Kidney (tissue), 22 donors: ENCODE measurements at places on chromosomes 5 and 9. TPM values are rescaled to one million over a fixed set of nuclear protein-coding genes. Genes with fewer than 3 reads are reported as not detected.

DNA sequence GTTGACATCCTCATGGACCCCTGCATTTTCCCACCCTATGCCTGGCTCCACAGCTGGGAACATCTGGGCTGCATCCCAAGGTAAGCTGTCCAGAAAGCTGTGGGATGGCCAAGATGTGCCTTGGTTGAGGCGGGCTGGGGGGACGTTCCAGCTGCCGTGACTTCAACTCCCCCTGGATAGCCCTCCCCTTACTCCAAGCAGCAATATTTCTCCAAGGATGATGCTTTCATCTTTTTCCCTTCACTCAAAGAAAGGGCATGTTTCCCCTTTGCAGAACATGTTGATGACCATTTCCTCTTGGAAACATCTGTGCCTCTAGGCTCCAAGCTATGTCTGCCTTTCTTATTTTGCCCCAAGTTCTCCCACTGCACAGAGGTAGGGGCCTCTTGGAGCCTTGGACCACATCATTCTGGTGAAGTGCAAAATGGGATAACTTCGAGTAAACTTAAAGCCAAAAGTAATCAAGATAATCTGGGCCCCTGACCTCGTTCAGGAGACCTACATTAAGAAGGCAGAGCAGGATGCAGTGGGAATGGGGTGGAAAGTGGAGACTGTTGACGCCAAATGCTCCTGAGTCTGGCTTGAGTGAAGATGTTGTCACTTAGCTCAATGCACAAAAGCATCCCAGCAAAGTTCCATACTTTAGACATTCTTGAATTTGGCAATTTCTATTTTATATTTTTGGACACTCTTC, 175.2 kb downstream of the GAS1 start:
- no peak for DNase-seq

DNA sequence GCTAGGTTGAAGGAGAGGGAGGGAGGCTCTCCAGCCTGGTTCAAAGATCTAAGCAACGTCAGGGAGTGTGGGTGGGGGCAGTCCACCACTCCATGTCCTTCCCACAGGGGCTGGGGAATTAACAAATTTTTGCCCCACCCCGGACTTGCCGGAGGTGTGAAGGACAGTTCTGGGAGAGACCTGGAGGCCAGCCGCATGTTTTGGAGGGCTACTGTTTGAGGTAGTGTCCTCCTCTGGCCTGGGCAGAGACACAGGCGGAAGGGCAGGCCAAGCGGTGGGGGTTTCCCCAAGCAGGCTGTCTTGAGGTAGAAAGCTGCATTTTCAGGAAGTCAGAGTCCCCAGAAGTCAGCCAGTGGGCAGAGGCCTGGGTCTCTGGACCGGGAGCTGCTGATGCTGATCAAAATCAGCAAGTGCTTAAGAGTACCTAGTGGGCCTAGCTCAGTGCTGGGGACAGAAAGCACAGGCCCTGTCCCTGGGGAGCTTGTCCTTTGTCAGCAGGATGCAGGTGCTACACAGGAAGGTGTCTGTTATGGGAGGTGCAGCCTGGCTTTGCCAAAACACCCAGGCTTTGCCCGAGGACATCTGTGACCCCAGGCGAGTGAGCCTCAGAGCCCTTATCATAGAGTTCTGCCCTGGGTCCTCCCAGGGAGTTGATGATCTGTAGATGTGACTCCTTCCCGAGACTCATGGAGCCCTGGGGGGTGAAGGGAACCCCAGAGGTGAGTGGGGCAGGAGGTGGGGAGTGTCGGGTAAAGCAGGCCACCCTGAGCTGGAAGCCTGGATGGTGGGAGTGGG, 18.5 kb downstream of the JADE2 start:
- DNase-seq = no peak

DNA sequence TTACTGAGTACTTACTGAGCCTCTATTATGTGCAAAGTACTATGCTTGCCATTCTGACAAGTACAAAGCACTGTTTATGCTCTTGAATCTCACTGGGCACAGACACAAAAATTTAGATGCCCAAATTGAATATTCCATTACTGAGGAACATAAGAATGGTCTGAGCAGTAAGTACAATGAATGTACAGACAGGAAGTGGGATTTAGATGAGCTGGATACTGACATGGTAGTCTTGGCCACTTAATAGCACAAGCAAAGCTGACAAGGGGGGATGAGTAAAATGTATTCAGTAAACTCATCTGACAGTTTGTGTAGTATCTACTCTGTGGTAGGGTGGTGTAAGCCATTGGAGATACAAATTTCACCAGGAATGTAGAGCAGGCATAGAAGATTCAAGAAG, 132.4 kb downstream of the EFNA5 start:
- no peak for DNase-seq

Gene TPPP
- polyA plus RNA-seq = 5.8 TPM

DNA sequence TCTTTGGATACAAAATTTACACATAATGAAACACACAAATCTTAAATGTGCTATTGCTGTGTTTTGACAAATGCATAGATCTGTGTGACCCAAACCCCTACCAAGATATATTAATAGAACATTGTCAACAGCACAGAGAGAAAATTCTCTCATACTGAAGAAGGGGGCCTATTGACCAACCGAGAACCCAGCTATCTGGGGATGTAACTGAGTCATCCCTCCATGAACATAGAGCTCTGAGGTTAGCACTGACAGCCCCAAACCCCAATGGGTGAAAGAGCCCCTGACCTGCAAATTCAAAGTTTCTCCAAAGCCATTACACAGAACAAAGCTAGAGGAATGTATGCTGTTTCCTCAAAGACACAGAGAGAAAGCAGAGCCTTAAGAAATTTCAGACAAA, 180.8 kb downstream of the PAX5 start:
- DNase-seq = no peak

Gene RNF14
- polyA plus RNA-seq = 53.5 TPM

GRCh38 chr9:116937361-116937760, 250.3 kb downstream of the TRIM32 start:
- DNase-seq = no peak

GRCh38 chr9:133768371-133768858, 30.3 kb upstream of the SARDH start:
- DNase-seq = no peak

DNA sequence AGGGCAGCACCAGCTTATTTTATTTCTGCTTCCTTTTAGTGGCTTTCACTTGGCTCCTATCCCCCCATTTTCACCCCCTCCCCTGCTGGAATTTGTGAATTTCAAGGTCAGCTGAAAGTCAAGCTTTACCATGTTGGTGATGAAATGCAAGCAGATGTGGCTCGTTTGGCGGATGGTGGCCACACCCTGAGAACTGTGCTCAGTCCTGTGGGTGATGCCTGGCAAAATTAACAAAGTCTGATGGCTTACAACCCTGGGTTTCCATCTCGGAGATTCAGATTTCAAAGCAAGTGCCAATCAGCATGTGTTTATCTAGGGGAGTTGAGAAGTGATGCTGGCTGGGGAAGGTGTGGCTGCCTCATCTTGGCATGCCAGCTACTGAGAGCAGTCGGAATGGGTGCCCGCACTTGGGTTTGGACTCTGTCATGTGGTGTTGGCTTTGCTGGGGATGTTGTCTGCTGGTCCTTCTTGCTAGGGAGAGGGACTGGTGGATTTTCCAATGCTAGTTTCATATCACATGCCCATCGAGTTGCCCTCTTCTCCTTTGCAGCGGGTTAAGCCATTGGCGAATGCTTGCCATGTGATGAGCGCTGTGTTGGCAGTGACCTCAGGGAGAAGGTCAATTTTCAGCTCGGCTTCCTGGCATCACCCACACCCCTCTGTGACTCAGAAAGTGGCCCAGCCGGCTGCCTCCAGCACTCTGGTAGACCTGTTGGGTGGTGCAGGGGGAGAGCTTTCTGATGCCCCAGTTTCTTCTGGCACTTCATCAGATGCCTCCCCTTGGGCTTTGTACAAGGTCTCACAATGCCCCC, 77.0 kb upstream of the PITX1 start:
- no peak for DNase-seq
